ENCODE measurements at places on chromosomes 12 and 14.

- peaks cover 13% of the 10 kb centered on the region for H3K4me1 ChIP-seq
- no peak overlapping the region for H3K27ac ChIP-seq
- no peak overlapping the region for H3K4me3 ChIP-seq
- no peaks in the 10 kb centered on the region for H3K27me3 ChIP-seq
- DNase-seq = no peak
These were observed 22.0 kb downstream of the PLEK2 start for GRCh38 chr14:67389811-67390534.

DNA sequence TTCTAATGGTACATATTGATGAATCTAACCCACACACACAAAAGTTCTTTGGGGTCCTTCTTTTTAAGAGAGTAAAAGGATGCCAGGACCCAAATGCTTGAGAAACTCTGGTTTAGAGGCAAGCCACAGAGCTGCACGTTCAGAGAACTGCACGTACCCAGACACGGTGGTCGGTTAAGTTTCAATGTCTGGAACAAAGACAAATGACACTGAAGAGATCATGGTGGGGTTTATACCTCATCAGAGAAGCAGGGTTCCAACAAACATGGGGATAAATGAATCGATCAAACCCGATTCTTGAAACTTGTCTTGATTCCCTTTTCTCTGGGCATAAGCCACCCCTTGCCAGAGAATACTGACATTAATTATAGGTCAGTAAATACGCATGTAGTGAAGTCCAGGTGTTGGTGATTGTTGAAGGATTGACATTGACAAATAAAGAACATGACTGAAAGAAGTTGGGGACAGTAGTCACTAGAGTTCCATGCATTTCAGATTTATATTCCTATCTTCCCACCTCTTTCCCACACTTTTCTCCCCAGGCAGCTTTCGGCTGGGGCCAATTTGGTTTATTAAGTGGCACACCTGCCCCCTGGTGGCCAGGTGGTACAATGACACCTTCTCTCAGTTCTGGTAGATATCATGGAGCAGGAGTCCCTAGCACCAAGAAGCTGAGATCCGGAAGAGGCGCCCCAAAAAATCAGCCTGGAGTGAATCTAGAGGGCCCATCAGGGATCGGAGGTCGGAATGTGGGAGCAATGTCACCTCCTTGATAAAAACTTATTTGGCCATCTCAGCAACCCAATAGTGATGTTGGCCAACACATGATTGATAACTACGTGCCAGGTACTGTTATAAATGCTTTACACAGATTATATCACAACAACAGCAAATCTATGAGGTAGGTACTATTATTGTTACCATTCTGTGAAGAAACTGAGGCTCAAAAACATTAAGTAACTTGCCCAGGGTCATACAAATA, 17.8 kb upstream of the HDAC7 start:
- H3K27ac ChIP-seq = no peak overlapping the region
- no peak overlapping the region for H3K4me3 ChIP-seq
- H3K27me3 ChIP-seq = no peaks in the 10 kb centered on the region

DNA sequence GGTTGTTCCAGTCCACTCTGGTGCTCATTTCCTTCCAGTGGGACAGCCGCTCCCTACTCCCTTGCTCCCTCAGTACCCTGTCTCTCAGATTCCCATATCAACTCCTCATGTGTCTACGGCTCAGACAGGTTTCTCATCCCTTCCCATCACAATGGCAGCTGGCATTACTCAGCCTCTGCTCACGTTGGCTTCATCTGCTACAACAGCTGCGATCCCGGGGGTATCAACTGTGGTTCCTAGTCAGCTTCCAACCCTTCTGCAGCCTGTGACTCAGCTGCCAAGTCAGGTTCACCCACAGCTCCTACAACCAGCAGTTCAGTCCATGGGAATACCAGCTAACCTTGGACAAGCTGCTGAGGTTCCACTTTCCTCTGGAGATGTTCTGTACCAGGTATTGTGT, 69.9 kb downstream of the RAD52 start:
- peaks cover 85% of the 10 kb centered on the region for H3K36me3 ChIP-seq
- DNase-seq = no peak
- no peak overlapping the region for H3K4me3 ChIP-seq
- H3K27me3 ChIP-seq = no peaks in the 10 kb centered on the region
- H3K27ac ChIP-seq = no peak overlapping the region

- DNase-seq = no peak
- no peaks in the 10 kb centered on the region for H3K4me1 ChIP-seq
- H3K4me3 ChIP-seq = no peak overlapping the region
- H3K27ac ChIP-seq = no peak overlapping the region
- no peaks in the 10 kb centered on the region for H3K36me3 ChIP-seq
- peaks cover 6% of the 10 kb centered on the region for H3K27me3 ChIP-seq
These were observed 36.8 kb upstream of the E2F7 start for GRCh38 chr12:77102123-77102522.

DNA sequence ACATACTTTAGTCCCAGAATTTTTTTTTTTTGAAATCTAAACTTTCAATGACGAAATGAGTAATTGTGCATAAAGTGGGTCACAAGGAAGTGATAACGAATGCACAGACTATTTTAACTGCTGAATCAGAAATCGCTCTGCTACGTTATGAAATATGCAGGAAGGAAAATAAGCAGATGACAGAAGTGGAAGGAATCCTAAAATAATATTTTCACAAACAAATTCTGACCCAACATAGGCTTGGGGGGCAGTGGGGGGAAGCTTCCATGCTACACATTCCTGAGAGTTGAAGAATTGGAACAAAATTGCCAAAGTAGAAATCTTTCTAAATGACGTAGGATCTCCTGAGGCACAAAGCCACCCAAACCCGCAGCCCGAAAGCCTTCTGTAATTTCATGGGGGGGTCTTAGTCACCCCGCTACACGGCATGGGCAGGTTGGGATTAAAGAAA, 89.6 kb downstream of the ARF6 start:
- no peaks in the 10 kb centered on the region for H3K27me3 ChIP-seq
- H3K4me1 ChIP-seq = peaks cover 59% of the 10 kb centered on the region
- no peak for DNase-seq
- H3K4me3 ChIP-seq = peak overlapping the region; percentile 17
- no peaks in the 10 kb centered on the region for H3K36me3 ChIP-seq

DNA sequence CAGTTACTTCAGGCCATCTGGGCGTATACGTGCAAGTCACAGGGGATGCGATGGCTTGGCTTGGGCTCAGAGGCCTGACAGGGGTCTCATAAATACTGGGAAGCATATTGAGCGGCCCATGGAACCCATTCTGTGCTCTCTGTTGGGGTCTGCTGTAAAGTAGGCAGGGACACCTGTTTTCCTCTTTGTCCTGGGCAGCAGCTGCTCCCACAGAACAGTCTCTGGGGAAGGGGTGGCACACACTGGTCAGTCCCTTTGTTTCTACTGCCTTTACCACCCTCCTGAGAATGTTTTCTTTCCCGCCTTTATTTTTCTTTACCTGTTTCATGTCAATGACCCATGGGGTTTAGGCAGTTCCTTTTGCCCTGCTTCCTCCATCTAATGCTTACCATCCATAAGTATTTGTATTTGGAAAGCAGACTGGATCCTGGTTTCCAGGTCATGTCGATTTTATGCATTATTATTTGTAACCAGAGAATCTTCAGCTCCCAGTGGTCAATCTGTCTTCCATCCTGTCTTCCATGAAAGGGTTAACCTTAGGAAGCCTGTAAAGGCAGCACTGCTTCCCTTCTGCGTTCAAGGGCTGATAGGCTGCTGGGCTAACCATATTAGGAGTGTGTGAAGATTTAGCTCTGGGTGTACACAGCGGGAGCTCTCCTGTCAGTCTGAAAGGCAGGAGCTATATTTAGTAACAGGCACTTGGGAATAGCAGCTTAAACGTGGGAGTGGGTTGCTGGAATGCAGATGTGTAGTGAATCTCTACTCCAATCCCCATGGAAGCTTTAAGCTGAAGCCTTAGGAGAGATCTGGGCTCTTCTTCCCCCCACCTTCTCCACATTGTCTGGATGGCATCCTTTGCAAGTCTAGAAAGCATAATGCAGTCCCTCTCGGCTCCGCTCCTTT, 124.0 kb downstream of the DYRK2 start:
- H3K36me3 ChIP-seq = no peaks in the 10 kb centered on the region
- H3K4me1 ChIP-seq = no peaks in the 10 kb centered on the region
- no peaks in the 10 kb centered on the region for H3K27me3 ChIP-seq
- no peak for DNase-seq
- H3K27ac ChIP-seq = no peak overlapping the region

- H3K27me3 ChIP-seq = no peaks in the 10 kb centered on the region
- H3K4me3 ChIP-seq = no peak overlapping the region
- no peaks in the 10 kb centered on the region for H3K4me1 ChIP-seq
These were observed 16.8 kb downstream of the KCNJ8 start for GRCh38 chr12:21757735-21758134.

DNA sequence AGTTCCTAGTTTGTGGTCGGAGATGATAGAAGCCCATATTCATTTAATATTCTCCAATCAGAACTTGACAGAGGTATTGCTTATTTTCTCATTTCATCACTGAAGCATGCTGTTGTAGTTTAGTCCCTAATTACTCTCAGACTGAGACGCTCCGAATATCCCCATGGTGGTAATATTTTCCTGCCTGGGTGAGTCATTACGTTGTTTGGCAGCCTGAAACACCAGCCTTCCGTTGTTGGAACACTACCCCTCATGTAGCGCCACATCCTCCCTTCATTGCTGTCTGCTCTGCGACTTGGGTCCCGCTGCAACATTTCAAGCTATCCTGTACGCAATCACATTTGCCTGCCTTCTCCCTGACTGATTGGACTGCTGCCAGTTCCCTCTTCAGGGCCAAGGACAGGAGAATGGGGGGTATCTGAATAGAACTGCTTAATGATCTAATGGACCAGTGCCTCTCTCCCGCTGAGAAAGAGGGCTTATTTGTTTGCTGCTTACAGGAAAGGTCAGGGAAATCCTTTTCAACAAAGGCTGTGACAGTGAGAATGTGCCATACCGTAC, 369.1 kb downstream of the NPAS3 start:
- no peaks in the 10 kb centered on the region for H3K27me3 ChIP-seq
- DNase-seq = no peak
- H3K36me3 ChIP-seq = no peaks in the 10 kb centered on the region
- no peak overlapping the region for H3K27ac ChIP-seq

DNA sequence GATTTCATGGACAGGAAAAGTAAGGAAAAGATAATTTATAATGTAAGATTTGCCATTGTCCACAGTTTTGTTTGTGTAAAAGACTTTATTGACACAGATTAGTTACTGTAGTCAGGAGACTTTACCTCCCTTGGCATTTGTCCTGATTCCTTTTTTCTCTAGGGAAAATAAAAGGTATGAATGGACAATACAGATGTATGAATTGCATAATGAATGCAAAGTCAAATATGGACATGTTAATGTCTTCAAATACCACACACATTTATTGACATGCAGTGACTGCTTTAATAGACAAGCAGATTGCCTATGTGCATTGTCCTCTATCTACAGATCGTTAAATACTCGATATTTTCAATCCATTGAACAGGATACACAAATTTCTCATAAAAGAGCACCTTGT, 999.7 kb upstream of the SEL1L start:
- DNase-seq = no peak
- no peaks in the 10 kb centered on the region for H3K4me1 ChIP-seq
- no peaks in the 10 kb centered on the region for H3K27me3 ChIP-seq

DNA sequence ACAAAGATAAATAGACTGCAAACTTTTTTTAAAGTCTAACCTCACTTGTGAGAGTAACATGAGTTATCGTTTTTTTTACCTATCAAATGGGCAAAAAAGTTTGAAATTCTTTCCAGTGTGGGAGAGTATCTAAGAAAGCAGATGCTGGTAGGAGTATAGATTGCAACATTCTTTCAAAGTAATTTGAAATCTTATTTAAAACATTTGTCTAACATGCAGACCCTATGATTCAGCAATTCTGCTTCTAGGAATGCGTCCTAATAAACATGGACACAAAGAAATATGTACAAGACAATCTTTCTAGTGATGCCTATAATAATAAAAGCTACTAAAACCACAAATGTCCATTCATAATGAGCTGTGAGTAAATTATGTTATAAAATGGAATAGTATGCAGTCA, 110.4 kb upstream of the TMCC3 start:
- DNase-seq = no peak
- H3K27me3 ChIP-seq = no peaks in the 10 kb centered on the region
- no peak overlapping the region for H3K27ac ChIP-seq
- H3K36me3 ChIP-seq = no peaks in the 10 kb centered on the region
- H3K4me3 ChIP-seq = no peak overlapping the region

DNA sequence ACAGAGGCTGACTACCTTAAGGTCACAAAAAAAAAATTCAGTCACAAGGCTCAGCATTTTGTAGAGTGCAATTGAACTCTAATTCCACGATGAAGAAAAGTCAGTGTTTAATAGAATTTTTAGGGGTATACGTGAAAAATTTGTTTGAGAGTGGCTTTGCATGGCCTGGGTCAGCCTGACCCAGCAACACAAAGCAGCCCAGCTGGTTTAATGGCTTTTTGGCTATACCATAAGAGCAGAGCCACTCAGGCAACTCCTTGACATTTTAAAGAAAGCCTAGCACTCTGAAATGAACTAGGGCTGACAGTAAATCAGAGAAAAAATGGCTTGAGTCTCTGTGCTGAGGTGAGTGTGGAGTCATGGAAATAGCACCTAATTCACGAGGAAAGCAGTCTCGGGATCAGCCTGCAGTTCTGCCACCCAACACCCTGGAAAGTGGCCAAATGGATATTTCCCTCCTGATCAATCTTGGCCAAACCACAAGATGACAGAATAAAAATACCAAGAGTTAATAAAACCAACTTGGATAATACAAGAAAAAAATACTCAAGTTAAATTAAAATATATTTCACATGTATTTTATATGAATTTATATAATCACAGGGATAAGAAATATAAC, 59.5 kb downstream of the GALNT4 start:
- no peak overlapping the region for H3K27ac ChIP-seq
- H3K36me3 ChIP-seq = no peaks in the 10 kb centered on the region
- no peaks in the 10 kb centered on the region for H3K27me3 ChIP-seq
- DNase-seq = no peak

GRCh38 chr12:127941332-127941731, 325.6 kb upstream of the TMEM132C start:
- no peak overlapping the region for H3K27ac ChIP-seq
- no peaks in the 10 kb centered on the region for H3K27me3 ChIP-seq
- H3K4me3 ChIP-seq = no peak overlapping the region
- H3K36me3 ChIP-seq = no peaks in the 10 kb centered on the region
- DNase-seq = no peak

GRCh38 chr14:31270196-31270772, 62.7 kb upstream of the HECTD1 start:
- DNase-seq = no peak
- H3K36me3 ChIP-seq = no peaks in the 10 kb centered on the region
- no peaks in the 10 kb centered on the region for H3K27me3 ChIP-seq
- H3K4me3 ChIP-seq = no peak overlapping the region
- H3K4me1 ChIP-seq = peaks cover 8% of the 10 kb centered on the region

DNA sequence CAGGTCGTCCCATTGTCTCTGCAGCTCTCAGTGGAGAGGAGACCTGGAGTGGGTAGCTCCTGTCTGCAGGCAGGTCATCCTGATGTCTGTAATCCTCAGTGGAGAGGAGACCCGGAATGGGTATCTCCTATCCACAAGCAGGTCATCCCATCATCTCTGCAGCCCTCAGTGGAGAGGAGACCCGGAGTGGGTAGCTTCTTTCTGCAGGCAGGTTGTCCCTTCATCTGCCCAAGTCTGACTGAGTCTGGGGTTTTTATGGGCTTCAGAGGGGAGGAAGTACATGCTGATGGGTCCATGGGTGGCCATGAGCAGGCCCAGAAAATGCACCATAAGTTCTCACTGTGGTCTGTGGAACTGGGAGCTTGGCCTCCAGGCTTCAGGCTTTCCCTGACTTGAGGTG, 28.9 kb upstream of the PAPLN start:
- no peak for DNase-seq
- no peak overlapping the region for H3K27ac ChIP-seq
- H3K27me3 ChIP-seq = no peaks in the 10 kb centered on the region
- no peak overlapping the region for H3K4me3 ChIP-seq
- no peaks in the 10 kb centered on the region for H3K4me1 ChIP-seq
- peaks cover 79% of the 10 kb centered on the region for H3K36me3 ChIP-seq

All from CD4-positive, alpha-beta T cell (primary cell).